ENCODE measurements at places on chromosomes 1 and 21. TPM values are rescaled to one million over a fixed set of nuclear protein-coding genes. Genes with fewer than 3 reads are reported as not detected.

The GJA5 gene
- total RNA-seq = 0.36 TPM

The FAM72D gene
- 1.00 TPM for total RNA-seq

The KRTAP11-1 gene
- total RNA-seq = not detected

The KLF17 gene
- total RNA-seq = 0.09 TPM

The KCNN3 gene
- 0.66 TPM for total RNA-seq

DNA sequence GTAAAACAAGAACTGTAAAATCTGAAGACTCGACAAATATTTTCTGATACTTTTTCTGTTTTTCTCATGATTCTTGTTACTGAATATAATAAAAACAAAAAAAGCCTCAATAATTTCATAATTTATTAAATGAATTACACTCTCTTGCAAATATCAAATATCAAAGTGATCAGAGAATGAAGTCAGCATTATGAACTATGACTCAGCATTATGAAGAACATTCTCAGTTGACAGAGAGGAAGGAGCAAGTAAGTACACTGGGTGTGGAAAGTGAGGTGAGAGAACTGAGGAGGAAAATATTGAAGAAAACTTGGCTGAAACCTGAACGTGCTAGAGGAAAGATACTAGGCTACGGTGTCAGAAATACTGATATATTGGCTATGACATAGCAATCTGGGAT, 529.5 kb downstream of the KCNT2 start:
- DNase-seq = peak; percentile 5
- no peak overlapping the region for H3K4me3 ChIP-seq
- H3K36me3 ChIP-seq = no peaks in the 10 kb centered on the region
- H3K27ac ChIP-seq = no peak overlapping the region
- H3K27me3 ChIP-seq = no peaks in the 10 kb centered on the region

DNA sequence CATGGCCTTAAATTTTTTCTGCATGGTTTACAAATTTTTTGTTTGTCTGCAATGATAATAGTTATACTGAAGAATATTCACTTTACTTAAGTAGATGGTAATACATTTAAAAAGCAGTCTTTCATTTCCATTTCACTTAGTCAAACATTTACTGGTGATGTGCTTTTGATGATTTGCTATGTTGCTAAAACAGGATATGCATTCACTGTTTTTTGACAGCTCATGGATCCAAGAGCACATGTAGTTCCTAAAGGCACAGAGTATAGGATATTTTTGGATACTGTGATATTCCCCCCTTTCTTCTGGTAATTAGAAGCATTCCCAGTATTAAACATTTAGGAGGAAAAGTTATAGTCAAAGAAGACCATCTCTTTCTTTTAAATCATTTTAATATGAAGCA, 45.9 kb downstream of the RAP1A start:
- H3K27ac ChIP-seq = no peak overlapping the region
- H3K4me3 ChIP-seq = no peak overlapping the region
- no peak for DNase-seq

DNA sequence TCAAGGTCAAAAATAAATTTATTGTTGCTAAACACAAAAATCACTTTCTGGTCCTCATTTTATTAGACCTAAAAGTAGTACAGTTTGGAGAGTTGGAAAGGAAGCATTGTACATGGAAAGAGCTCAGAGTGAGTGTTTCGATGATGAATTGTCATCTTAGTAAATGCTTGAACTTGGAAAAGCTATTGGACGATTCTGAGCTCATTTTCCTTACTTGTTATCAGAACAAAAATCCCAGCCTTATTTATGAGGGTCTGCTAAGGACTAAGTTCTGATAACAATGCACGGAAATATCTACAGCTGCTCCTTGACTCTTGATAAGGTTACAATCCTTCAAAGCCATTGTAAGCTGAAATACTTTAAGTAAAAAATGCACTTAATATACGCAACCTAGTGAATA, 710.0 kb upstream of the PTBP2 start:
- DNase-seq = no peak
- H3K27ac ChIP-seq = no peak overlapping the region
- no peaks in the 10 kb centered on the region for H3K36me3 ChIP-seq

DNA sequence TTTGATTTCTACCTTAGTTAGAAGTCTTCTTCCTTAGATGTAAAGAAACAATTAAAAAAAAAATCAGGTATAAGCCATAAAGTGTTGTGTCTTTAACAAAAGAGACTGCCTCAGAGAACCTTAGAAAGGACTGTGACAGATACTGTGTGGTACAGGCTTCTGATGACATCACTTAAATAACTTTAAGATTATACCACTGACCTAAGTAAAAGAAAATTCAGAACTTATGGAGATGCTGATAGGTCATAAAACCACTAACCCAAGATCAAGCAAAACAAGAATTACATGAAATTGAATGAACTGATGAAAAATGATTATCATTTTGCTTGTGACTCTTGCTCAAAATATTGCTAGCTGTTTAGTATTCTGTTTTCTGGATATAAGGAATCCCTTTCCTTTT, 220.8 kb downstream of the NRIP1 start:
- H3K4me1 ChIP-seq = no peaks in the 10 kb centered on the region
- no peak overlapping the region for H3K4me3 ChIP-seq
- DNase-seq = no peak
- H3K36me3 ChIP-seq = no peaks in the 10 kb centered on the region
- no peak overlapping the region for H3K27ac ChIP-seq

GRCh38 chr21:43331962-43332828, 94.7 kb downstream of the SIK1 start:
- peak; percentile 91 for DNase-seq
- no peaks in the 10 kb centered on the region for H3K36me3 ChIP-seq
- H3K4me3 ChIP-seq = no peak overlapping the region
- H3K27me3 ChIP-seq = no peaks in the 10 kb centered on the region
- H3K4me1 ChIP-seq = peaks cover 29% of the 10 kb centered on the region
- peak overlapping the region; percentile 96 for H3K27ac ChIP-seq

Measured in astrocyte (in vitro differentiated cells and primary cell).